Activated naive CD4-positive, alpha-beta T cell (primary cell): ENCODE measurements at places on chromosomes 5 and 9.
A peak's percentile ranks its signal among the peaks of the same experiment; 100 is the strongest.

GRCh38 chr5:38718771-38719391, 126.9 kb upstream of the OSMR start:
- DNase-seq, result no peak

DNA sequence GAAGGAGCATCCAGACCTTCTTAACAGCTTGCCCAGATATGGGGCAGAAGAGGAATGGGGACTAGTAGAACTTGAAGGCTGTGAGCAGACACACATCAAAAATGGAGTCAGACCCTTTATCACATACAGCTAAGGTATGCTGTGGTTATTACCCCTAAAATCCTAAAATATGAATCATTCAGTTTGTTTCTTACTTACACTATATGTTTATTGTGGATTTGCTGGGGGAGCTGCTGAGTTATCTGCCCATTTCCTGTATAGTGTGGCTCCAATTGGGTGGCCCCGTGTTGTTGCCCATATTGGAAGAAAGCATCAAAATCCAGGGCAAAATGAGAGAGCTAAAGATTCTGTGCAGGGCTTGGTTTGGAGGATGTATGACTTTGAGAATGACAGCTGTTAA, 56.9 kb downstream of the AP3S1 start:
- no peak for DNase-seq

DNA sequence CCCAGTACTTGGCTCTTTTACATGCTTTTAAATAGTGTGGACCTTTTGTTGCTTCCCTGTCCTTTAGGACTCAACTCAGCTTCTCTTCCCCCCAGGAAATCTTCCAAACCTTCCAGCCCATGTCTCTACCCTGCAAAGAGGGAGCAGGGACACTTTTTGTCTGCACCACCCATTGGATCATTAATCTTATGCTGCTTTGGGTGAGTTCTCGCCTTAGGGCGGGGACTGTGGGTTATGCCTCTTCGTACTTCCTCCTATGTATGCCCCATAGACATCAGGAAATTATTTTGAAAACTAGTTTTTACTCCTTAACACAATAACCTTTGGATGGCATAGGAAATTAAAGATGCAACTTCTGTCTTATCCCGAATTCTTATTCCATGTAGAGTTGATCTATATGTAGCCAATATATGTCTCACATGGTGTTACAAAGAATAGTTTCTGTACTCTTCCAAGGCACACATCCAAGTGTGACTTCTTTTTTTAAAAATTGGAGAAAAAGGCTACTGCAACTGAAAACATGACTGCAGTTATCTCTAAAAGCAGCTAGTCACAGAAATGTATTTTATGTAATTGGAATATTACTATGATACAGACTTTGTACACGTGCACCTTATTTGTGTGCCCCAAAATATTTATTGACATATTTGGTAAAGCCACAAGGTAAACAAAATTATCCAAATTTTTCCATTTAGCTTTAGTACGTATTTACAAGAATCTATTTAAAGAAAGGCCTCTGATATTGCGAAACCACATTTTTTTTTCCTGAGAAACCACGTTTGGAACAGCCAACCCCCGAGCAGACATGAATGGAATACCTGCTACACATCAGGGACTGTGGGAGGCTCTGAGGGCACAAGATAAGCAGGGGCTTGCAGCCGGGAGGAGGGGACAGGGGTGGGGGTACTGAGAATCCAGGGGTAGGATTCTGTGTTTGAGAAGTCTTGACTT, 133.6 kb downstream of the WDR41 start:
- DNase-seq, result no peak

DNA sequence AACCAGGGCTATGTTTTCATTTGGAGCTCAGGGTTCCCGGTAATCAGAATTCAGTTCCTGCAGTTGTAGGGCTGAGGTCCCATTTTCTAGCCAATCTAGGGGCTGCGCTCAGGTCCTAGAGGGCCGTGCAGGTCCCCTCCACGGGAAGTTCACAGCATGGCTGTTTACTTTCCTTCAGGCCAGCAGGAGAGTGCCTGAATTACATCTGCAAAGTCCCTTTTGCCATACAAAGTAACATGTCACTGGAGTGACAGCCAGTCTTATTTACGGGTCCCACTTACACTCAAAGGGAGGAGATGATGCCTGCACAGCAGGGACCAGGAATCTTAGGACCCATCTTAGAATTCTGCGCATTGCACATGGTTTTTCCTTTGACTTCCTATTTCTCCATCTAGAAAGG, 29.9 kb upstream of the TGFBI start:
- DNase-seq, result no peak

- DNase-seq, result no peak
Observed at GRCh38 chr5:74877624-74878304, 11.6 kb upstream of the FAM169A start.

DNA sequence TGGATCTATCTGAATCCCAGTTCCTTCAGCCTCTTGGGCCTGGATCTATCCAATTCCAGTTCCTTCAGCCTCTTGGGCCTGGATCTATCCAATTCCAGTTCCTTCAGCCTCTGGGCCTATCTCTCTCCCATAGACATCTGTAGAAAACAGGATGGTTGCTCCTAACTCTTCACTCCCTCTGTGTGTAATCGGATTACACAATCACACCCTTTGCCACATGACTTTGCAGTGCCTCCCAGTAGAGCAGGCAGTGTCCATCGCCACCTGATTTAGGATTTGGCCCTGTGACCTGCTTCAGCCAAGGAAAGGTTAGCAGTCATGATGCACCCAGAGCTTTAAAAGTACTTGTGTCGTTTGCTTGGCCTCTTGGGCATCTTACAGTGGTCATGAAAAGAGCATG, 56.7 kb downstream of the LHX2 start:
- DNase-seq, result no peak

DNA sequence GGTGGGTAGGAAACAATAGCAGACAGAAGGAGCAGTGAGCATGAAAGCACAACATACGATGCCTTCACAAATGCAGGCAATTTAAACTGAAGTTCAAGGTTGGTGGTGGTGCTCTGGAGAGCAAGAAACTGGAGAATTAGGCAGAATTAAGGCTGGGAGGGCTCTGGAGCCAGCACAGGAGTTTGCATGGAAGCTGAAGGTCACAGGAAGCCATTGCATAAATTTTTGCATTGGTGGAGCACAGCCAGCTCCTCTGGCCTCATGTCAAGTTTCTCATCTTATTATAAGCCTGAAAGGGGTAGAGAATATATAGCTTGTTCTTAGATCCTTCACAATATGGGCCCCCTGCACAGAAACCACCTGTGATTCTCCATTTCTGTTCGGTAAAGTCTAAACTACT, 207.4 kb downstream of the PAPPA start:
- DNase-seq, result no peak

- DNase-seq, result no peak
Observed at GRCh38 chr9:91836515-91836914, 113.5 kb downstream of the ROR2 start.

GRCh38 chr9:33375238-33375840, 27.0 kb downstream of the AQP7 start:
- DNase-seq, result no peak

GRCh38 chr5:62896121-62896893, 317.7 kb downstream of the LRRC70 start:
- DNase-seq, result no peak

DNA sequence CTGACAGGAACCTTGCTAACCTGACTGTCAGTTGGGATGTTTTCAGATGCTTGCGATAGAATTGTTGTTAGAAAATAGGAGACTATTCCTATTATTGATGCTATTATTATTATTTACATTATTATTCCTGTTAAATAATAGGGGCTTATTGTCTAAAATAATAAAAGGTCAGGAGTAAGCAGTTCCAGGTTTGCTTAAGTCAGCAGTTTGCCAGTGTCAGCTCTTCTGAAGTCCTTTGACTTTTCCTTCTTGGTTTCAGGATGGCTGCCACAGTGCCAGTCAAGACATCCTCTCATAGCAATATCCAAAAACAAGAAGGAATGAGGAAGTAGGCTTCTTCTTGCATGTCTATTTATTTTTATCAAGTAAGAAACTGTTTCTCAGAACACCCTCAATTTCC, 141.7 kb upstream of the MARCHF11 start:
- no peak for DNase-seq

DNA sequence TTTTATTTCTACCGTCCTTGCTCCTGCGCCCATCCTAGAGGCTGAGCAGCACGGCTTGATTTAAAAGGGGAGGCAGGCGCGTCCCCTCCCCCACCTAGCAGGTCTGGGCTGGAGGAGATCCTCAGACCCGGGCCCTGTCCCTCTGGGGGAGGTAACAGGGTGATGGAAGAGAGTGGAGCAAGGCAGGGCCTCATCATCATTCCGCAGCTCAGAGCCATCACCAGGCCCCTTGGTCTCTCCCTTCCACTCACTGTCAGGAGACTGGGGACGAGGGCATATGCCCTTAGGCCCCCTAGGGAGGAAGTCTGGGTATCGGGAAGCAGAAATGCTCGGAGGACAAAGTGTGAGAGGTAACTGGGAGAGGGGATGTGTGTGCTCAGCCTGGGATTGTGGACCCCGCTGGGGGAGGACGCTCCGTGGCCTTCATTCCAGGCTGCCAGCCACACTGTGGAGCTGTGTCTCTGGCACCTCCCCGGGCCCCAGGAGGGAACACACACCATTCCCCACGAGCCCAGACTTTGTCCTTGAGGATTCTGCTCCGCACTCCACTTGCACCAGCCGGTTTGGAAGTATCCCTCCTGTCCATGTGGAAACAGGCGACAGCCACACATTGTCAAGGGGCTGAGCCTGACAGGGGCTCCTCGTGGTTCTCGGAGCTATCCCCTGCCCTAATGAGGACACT, 761 bp downstream of the REEP2 start:
- no peak for DNase-seq

GRCh38 chr9:91655215-91655614, 231.6 kb upstream of the NFIL3 start:
- no peak for DNase-seq

- DNase-seq, result no peak
Observed at GRCh38 chr5:105789246-105789645, 1881.5 kb downstream of the EFNA5 start.

DNA sequence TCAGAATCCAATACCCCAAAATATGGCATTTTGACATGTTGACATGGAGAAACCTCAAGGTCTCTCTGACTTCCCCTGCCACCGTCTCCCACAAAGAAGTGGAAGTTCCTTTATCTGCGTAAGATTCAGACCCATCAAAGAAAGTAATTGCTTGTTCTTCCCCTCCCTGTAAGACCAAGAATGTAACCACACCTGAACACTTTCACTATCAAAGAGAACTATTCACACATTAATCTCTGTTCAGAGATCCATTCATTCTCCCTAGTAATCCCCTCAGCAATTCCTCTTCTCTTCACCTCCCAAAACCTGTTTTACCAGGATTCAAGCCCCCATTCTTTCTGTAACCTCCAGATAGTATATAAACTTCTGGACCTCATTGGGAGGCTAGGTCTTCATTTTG, 4.1 kb upstream of the SLC1A1 start:
- DNase-seq, result no peak

GRCh38 chr5:40776658-40776977, 20.9 kb upstream of the TTC33 start:
- no peak for DNase-seq

DNA sequence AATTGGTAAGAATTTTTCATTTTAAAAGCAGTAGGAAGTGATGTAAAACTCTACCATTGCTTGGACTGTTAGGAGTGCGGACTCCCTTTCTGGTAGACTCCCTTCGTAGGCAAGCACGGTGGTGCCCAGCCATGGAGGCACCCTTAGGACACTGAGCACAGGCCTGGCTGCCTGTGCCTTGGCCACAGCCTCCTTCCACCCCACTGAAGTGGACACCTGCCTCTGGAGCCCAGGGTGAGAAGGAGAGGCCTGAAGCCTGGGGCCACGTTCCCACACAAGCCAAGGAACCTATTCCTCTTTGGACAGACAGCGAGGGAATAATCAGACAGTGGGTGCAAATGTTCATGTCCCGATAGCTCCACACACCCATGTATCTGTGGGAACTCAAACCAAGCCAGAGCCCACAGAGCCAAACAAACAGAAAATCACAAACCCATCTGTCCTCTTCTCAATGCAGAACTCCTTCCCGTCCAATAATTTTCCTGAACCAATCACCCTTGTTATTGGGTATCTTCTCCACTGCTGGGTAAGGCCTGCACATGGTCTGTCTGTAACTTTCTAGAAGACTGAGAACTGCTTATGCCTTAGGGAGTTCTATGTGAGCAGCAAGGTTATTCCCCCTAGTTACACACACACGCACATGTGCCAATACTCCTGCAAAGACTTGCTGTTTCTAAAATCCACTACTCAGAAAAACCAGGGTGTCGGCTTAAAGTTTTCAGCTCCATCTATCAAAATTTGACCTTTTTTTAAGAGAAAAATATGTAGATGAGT, 45.2 kb downstream of the UBE2QL1 start:
- no peak for DNase-seq

DNA sequence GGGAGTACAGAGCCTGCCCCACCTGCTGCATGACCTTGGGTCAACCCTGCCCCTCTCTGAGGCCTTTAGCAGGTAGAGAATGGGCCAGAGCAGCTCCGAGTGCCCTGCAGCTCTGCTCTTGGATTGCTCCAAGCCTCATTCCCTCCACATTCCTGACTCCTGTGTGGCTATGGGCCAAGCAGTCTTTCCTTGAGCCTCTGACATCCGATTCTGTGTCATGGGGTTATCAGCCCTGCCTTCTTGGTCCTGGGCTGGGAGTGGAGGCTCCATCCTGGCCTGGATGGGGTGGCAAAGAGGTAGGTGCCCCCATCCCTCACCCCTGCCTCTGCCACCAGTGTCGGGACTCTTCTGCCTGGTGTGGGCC, 13.7 kb downstream of the FPGS start:
- DNase-seq, result no peak

- no peak for DNase-seq
Observed at GRCh38 chr5:16980983-16981382, 44.9 kb upstream of the MYO10 start.

- DNase-seq, result no peak
Observed at GRCh38 chr9:77731930-77732329, 83.8 kb upstream of the GNA14 start.

DNA sequence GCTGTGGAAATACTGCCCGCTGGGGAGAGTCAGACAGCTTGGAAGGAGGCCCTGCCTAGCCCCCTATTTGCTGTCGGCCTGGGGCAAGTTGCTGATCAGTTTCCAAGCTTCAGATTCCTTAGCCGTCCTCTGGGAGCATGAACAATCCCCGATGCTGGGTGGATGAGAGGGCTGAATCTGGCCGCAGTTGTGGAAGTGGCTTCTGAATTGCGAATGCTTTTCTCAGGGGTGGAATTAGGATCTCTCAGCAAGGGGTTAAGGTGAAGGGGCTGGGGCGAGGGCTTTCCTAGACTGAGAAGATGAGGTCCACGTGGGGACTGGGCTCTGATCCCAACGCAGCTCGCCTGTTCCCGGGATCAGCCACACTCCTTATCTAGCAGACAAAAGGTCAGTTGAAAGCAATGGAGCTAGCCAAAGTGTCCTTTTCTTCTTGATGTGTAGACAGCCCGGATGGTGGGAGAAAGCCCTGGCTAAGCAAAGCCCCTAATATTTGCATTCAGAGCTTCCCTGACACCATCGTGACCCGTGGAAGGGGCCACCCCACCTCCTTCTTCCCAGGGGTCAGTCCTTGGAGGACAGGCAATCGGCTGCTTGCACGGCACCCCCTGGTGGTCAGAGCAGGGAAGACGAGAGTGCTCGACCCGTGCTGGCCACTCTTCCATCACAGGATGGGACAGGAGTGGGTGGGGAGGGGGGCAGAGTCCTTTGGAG, 54.9 kb downstream of the COL15A1 start:
- peak; percentile 26 for DNase-seq

GRCh38 chr5:67032921-67033664, 163.5 kb downstream of the CD180 start:
- DNase-seq, result no peak

- peak; percentile 30 for DNase-seq
Observed at GRCh38 chr5:80959768-80960442, at the start of gene RASGRF2. Gene RASGRF2 (plus strand): TSS chr5:80960363. CDS start chr5:80960739, 376 bp downstream.
